Activated CD4-positive, CD25-positive, alpha-beta regulatory T cell (primary cell): ENCODE measurements at places on chromosomes 1 and 21.

DNA sequence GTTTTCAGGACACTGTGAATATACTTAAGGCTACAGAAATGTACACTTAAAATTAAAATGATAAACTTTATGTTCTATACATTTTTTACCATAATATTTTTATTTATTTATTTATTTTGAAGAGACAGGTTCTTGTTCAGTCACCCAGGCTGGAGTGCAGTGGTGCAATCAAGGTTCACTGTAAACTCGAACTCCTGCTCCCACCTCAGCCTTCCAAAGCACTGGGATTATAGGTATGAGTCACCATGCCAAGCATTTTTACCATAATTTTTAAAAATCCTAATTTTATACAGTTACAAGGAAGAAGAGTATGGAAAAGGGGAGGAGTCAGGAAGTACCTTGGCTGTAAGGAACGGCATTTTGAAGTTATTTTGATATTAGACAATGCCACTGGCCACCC is 23.6 kb upstream of the ANGPTL3 start:
- DNase-seq: no peak

DNA sequence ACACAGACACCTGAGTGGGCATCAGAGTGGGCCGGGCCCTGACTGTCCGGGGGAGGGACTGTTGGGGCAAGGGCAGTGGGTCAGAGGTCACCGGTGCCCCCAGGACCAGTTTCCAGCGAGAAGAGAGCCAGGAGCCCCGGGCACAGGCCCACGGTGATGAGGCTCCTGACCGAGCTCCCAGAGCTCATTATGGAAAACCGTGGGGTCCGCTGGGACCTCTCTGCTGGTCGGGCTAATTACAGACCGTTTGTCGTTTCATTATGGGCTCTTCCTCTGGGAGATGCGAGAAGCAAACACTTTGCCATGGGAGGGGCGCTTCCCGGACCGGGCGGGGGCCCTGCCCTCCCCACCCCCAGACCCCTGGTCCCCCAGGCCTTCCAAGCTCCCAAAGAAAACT is 12.0 kb upstream of the TTLL10 start:
- no peak for DNase-seq

DNA sequence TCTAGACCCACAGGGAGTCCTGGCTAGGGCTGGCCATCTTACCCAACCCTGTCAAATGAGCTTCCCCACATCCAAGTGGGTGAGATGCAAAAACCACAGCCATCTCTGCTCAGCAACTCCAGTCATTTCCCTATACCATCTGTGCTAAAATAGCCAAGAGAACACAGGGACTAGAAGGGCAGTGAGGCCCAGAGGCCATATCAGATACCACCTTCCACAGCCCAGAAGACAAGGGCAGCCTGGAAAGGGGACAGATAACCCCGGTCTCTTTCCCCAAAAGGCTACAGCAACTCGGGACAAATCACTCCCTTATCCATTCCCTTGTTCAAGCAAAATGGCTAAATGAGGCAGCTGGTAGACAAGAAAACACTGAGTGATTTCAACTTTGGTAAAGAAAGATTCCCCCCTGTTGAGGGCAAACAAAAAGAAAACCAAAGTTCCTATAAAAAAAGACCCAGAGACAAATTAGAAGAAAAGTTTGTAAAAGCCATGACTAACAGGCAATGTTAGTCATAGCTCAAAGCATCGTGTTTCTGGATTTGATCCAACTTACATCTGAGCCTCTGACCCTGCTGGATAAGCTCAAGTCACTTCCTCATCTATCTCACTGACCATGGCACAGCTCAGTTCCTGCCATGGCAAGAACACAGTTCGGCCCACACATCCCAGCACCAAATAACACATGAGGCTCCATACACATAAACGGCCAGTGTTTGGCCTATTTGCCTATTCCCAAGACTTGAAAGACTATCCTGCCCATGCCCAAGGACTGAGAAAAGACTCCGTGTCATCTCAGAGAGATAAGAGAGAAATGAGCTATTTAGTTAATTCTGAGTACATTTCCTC is 3.1 kb downstream of the LAMB3 start:
- DNase-seq: no peak

GRCh38 chr21:40950970-40951369 is 104.0 kb upstream of the DSCAM start:
- DNase-seq: no peak

- no peak for DNase-seq
Measured at GRCh38 chr1:1539310-1540089, 924 bp downstream of the TMEM240 start.

DNA sequence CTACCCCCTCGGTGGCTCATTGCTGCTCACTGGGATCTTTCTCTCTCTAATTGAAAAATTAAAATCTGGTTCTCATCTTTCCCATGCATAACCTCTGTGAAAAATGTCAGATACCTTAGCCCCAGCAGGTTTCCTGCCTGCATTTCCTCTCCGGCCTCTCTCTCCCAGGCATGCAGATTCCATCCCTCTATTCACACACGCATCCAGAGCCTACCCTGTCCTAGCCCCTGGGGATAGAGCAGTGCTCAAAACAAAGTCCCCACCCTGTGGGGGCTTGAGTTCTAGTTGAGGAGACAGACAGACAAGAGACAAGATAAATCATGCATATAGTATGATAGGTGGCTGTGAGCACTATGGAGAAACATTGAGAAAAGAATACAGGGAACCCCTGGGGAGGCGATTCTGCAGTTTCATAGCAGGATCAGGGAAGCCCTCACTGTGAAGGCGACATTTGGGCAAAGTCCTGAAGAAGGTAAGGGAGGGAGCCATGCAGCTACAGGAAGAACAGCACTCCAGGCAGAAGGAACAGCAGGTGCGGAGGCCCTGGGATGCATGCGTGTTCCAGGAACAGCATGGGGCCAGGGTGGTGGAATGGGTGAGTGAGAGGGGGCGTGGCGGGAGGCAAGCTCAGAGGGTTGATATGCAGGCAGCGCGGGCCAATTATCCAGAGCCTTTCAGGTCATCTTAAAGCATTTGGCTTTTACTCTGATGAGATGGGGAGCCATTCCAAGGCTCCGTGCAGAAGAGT is 3.5 kb upstream of the BSND start:
- DNase-seq: no peak

DNA sequence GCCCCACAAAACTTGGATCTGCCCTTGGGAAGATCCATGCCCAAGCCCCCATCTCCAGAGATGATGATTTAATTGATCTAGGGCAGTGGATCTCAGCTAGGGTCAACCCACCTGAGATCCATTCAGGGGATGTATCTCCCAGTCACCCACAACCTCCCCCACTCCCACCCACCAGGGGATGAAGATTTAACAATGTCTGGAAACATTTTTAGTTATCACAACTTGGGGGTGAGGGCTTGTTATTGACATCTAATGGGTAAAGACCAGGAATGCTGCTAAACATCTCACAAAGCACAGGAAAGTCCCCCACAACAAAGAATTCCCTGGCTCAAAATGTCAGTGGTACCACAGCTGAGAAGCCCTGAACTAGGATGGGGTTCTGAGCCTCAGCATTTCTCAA is 45.0 kb upstream of the LPGAT1 start:
- no peak for DNase-seq

GRCh38 chr1:212498283-212499040 is 65.7 kb downstream of the NENF start:
- DNase-seq: no peak
